ENCODE measurements at places on chromosomes 7 and 10. TPM values are rescaled to one million over a fixed set of nuclear protein-coding genes. Genes with fewer than 3 reads are reported as not detected.

DNA sequence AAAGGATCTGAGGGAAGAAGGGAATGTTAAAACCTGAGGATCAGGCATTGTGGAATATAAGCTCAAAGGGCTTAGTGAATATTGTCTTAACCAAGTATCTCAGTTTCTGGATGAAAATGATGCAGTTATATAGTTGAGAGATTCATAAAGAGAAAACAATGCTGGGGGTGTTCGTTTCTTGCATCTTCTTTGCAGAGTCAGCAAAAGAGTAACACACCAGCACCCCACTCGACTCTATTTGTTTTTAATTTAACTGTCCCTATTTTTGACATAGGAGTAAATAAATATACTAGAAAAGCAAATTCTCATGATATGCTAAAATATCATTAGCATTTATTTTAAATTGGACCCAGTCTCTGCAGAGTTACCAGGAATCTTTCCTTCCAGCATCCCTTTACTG, 7.6 kb upstream of the OIT3 start:
- no peak overlapping the region for H3K27ac ChIP-seq
- no peaks in the 10 kb centered on the region for H3K4me1 ChIP-seq
- no peak overlapping the region for H3K4me3 ChIP-seq
- no peaks in the 10 kb centered on the region for H3K36me3 ChIP-seq
- no peak for DNase-seq

DNA sequence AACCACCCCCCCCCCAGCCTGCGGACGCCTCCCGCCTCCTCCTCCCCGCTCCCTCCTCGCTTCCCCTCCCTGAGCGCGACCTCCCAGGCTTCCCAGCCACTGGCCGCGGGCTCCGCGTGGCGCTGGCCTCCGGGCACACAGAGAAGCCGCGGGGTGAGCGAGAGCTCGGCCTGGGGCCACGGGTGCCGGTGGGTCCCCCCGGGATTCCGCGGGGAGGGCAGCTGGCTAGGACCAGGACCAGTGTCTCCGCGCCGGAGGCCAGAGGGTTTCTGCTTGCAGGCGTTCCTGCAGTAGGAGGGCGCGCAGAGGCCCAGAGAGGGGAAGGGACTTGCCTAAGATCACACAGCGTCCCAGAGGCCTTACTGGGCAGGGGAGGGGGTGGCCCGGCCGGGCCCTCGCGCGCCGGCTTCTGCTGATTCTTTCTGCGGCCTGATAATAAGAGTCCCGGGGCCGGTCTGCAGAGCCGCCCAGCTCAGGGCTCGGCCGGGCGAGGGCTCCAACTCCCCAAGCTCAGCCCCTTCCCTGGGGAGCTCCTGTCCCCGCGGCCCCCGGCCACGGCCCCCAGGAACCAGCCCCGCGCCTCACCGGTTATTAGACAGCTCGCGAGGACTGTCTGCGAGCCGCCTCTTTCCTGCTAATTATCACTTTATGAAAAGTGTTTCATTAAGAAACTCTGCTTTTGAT, 10.1 kb downstream of the UNCX start:
- H3K27ac ChIP-seq = no peak overlapping the region
- peaks cover 6% of the 10 kb centered on the region for H3K4me1 ChIP-seq
- H3K36me3 ChIP-seq = no peaks in the 10 kb centered on the region
- no peak overlapping the region for H3K4me3 ChIP-seq
- H3K27me3 ChIP-seq = peaks cover 91% of the 10 kb centered on the region

GRCh38 chr10:13437026-13437555, 89.0 kb upstream of the SEPHS1 start:
- H3K27ac ChIP-seq = no peak overlapping the region
- no peaks in the 10 kb centered on the region for H3K27me3 ChIP-seq
- peak; percentile 8 for DNase-seq
- H3K36me3 ChIP-seq = no peaks in the 10 kb centered on the region

GRCh38 chr10:113945075-113945686, 90.7 kb downstream of the NHLRC2 start:
- H3K36me3 ChIP-seq = no peaks in the 10 kb centered on the region
- no peak for DNase-seq
- H3K4me1 ChIP-seq = no peaks in the 10 kb centered on the region
- H3K27ac ChIP-seq = no peak overlapping the region
- H3K4me3 ChIP-seq = no peak overlapping the region
- no peaks in the 10 kb centered on the region for H3K27me3 ChIP-seq

GRCh38 chr10:110927461-110927860, 8.1 kb downstream of the SHOC2 start:
- H3K4me3 ChIP-seq = no peak overlapping the region
- no peak for DNase-seq
- no peaks in the 10 kb centered on the region for H3K27me3 ChIP-seq
- peaks cover 45% of the 10 kb centered on the region for H3K4me1 ChIP-seq
- H3K36me3 ChIP-seq = no peaks in the 10 kb centered on the region
- no peak overlapping the region for H3K27ac ChIP-seq

DNA sequence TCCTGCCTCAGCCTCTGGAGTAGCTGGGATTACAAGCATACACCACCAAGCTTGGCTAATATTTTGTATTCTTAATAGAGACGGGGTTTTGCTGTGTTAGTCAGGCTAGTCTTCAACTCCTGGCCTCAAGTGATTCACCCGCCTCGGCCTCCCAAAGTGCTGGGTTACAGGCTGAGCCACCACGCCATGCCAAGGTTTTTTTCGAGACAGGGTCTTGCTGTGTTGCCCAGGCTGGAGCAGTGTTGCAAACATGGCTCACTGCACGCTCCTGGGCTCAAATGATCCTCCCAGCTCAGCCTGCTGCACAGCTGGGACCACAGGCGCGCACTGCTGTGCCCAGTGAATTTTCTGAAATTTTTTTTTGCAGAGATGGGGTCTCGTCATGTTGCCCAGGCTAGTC, 3.3 kb upstream of the SEC31B start:
- H3K27ac ChIP-seq = no peak overlapping the region

- no peak overlapping the region for H3K4me3 ChIP-seq
- H3K4me1 ChIP-seq = no peaks in the 10 kb centered on the region
- no peaks in the 10 kb centered on the region for H3K27me3 ChIP-seq
- H3K36me3 ChIP-seq = no peaks in the 10 kb centered on the region
Observed at GRCh38 chr7:49187543-49188268, 263.4 kb downstream of the CDC14C start.

GRCh38 chr10:75809003-75809402, 377.6 kb downstream of the LRMDA start:
- DNase-seq = no peak
- H3K27me3 ChIP-seq = no peaks in the 10 kb centered on the region
- H3K27ac ChIP-seq = no peak overlapping the region
- H3K4me3 ChIP-seq = no peak overlapping the region

DNA sequence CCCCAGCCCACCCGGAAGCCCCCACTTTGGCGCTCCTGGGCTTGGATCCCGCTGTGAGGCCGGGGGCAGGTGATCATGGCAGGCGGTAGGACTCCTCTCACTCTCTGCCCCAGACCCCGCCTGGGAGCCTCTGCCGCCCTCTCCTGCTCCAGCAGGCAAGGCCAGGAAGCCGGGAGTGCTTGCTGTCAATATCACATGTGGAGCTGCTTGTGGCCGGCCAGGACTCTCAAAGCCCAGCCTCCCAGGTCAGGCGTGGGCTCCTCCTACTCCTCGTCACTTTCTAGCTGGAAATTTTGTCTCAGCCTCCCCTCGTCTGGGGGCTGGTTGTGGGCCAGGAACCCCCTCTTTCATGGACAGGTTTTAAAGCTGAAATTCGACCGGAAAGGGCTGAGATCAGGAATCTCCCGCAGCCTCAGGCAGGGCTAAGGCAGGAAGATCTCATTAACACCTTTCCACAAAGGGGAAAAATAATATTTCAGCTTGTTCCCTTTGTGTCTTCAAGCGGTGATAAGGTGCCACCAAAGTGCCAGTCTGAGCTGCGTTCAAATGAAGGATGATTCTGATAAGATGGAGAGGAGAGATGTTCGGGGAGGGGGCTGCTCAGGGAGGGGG, 273.6 kb upstream of the PODXL start:
- H3K27me3 ChIP-seq = no peaks in the 10 kb centered on the region
- no peaks in the 10 kb centered on the region for H3K36me3 ChIP-seq
- H3K27ac ChIP-seq = no peak overlapping the region
- DNase-seq = no peak
- H3K4me1 ChIP-seq = no peaks in the 10 kb centered on the region

GRCh38 chr7:33849004-33849403, 56.3 kb upstream of the BMPER start:
- no peaks in the 10 kb centered on the region for H3K27me3 ChIP-seq
- no peaks in the 10 kb centered on the region for H3K36me3 ChIP-seq
- H3K4me3 ChIP-seq = no peak overlapping the region
- no peak overlapping the region for H3K27ac ChIP-seq
- H3K4me1 ChIP-seq = no peaks in the 10 kb centered on the region

- H3K27me3 ChIP-seq = no peaks in the 10 kb centered on the region
- H3K36me3 ChIP-seq = no peaks in the 10 kb centered on the region
- no peak overlapping the region for H3K4me3 ChIP-seq
- H3K4me1 ChIP-seq = peaks cover 9% of the 10 kb centered on the region
Observed at GRCh38 chr10:104045151-104046089, 40.3 kb downstream of the COL17A1 start.

GRCh38 chr7:103059471-103059870, 15.1 kb downstream of the FBXL13 start:
- DNase-seq = no peak
- no peaks in the 10 kb centered on the region for H3K27me3 ChIP-seq
- no peaks in the 10 kb centered on the region for H3K4me1 ChIP-seq
- no peaks in the 10 kb centered on the region for H3K36me3 ChIP-seq

DNA sequence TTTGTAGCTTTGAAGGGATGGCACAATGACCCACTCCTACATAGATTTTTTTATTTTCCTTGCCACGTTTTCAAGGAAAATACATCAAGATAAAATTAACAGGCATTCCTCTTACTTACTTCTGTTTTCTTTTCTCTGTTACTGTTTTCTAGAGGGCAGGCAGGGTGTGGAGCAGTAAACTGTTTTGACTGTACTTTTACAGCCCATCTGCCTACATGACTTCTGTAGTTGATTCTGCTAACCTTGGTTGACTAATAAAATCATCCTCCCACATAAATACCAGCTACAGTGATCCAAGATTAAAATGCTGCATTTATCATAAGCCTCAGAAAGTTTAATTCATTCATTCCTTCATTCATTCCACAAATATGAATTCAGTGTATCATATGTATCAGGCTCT, 158.5 kb downstream of the TRIL start:
- no peak overlapping the region for H3K27ac ChIP-seq
- H3K27me3 ChIP-seq = no peaks in the 10 kb centered on the region
- DNase-seq = no peak
- no peaks in the 10 kb centered on the region for H3K36me3 ChIP-seq
- H3K4me1 ChIP-seq = no peaks in the 10 kb centered on the region
- H3K4me3 ChIP-seq = no peak overlapping the region

- H3K27ac ChIP-seq = no peak overlapping the region
- no peaks in the 10 kb centered on the region for H3K36me3 ChIP-seq
- H3K4me1 ChIP-seq = no peaks in the 10 kb centered on the region
- no peak for DNase-seq
- H3K4me3 ChIP-seq = no peak overlapping the region
- H3K27me3 ChIP-seq = no peaks in the 10 kb centered on the region
Observed at GRCh38 chr7:95859429-95859828, 87.1 kb downstream of the DYNC1I1 start.

GRCh38 chr10:77825965-77826364, 100.6 kb downstream of the DLG5 start:
- H3K27me3 ChIP-seq = no peaks in the 10 kb centered on the region
- DNase-seq = no peak
- no peak overlapping the region for H3K27ac ChIP-seq
- no peak overlapping the region for H3K4me3 ChIP-seq
- peaks cover 5% of the 10 kb centered on the region for H3K4me1 ChIP-seq

- H3K36me3 ChIP-seq = no peaks in the 10 kb centered on the region
- peaks cover 1% of the 10 kb centered on the region for H3K4me1 ChIP-seq
- no peak overlapping the region for H3K4me3 ChIP-seq
- DNase-seq = no peak
- no peak overlapping the region for H3K27ac ChIP-seq
- H3K27me3 ChIP-seq = no peaks in the 10 kb centered on the region
Observed at GRCh38 chr7:123314886-123315285, 115.1 kb upstream of the SLC13A1 start.

- H3K4me3 ChIP-seq = no peak overlapping the region
- H3K27me3 ChIP-seq = no peaks in the 10 kb centered on the region
- no peaks in the 10 kb centered on the region for H3K36me3 ChIP-seq
- peaks cover 25% of the 10 kb centered on the region for H3K4me1 ChIP-seq
- no peak for DNase-seq
Observed at GRCh38 chr10:22319547-22319979, 1.3 kb upstream of the BMI1 start.

The KCNMA1 gene
- total RNA-seq = 2.5 TPM

The ADAM22 gene
- 19.2 TPM for total RNA-seq

The AZGP1 gene
- total RNA-seq = 3.5 TPM

The ZYX gene
- total RNA-seq = 24.6 TPM

The RBM17 gene
- 77.2 TPM for total RNA-seq

The TMEM213 gene
- not detected for total RNA-seq

The NME8 gene
- total RNA-seq = not detected

The CHAT gene
- not detected for total RNA-seq

The MCU gene
- 33.3 TPM for total RNA-seq

The CLEC2L gene
- not detected for total RNA-seq

The FOXI2 gene
- not detected for total RNA-seq

The GNGT1 gene
- not detected for total RNA-seq

The DYNC1I1 gene
- total RNA-seq = 9.2 TPM

Data from thyroid gland (tissue), 4 donors.